ENCODE measurements at places on chromosomes 11 and 22.

GRCh38 chr11:12694183-12694531 lies 19.9 kb downstream of the TEAD1 start:
- DNase-seq, result no peak

GRCh38 chr22:37270928-37271650 lies 11.2 kb upstream of the CYTH4 start:
- DNase-seq, result no peak

DNA sequence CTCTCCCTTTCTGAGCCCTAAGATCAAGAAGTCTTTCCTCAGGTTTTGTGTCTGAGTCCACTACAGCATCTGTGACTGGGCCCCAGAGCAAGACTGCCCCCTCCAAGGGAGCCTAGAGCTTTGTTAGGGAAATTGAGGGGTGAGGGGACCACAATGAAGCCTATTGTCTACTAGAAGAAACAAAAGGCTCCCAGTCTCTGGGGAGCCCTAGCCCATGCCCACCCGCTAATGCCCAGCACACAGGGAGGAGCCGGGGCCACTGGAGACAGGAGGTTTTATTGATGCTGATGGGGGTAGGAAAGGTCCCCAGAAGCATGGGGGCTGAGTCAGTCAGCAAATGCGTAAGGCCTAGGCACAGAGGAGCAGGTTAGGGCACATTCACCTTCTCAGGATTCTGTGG lies 14.0 kb downstream of the RHOG start:
- no peak for DNase-seq

DNA sequence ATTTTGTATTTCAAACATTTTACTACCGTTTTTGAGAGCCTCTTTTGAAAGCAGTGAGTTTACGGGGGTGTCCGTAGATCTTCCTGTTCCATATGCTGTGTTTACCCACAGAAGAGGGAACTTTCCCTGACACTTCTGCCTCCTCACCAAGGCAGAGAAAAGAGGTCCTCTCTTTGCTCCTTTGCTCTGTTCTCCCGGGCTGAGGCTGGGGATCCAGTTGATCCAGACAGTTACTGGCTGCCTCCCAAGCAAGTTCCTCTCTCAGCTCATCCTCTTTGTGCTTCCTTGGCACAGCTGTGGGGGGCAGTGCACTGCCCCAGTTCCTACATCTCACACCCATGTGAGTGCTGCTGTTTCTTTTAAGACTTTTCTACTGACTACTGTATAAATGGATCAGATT lies 813.7 kb downstream of the NTM start:
- DNase-seq, result no peak

DNA sequence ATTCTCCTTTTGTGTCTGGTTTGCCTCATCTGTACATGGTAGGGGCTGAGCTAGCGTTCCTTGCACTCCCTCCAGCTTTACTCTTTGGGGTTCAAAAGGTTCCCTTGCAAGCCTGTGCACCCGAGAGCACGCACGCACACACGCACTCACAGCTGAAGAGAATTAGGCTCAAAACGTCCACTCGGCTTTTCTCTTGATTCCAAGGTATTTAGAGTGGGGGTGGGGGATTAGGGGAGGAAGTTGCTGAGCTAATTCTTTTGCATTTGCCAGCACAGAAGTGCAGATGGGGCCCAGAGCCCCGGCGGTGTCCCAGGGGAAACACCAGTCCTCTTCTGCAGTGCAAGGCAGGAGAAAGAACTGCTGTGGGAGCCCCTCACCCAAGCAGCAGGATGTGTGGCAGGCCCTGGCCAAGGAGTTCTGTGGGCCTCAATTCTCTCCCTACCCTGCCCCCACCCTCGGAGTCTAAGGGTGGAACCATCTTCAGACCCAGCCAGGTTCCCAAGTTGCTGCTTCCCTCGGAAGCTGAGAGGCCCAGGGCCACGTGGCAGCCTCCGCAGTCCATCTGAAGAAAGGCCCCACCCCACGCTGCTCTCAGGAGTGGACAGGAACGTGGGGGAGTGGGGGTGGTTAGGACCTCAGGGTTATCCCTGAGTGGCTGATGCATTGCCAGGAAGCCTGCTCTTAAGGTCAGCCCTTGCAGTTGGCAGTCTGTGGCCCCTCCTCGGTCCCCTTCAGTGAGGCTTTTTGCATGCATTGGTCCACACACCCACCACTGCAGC lies 3.8 kb upstream of the KCNQ1OT1 start:
- DNase-seq, result no peak

DNA sequence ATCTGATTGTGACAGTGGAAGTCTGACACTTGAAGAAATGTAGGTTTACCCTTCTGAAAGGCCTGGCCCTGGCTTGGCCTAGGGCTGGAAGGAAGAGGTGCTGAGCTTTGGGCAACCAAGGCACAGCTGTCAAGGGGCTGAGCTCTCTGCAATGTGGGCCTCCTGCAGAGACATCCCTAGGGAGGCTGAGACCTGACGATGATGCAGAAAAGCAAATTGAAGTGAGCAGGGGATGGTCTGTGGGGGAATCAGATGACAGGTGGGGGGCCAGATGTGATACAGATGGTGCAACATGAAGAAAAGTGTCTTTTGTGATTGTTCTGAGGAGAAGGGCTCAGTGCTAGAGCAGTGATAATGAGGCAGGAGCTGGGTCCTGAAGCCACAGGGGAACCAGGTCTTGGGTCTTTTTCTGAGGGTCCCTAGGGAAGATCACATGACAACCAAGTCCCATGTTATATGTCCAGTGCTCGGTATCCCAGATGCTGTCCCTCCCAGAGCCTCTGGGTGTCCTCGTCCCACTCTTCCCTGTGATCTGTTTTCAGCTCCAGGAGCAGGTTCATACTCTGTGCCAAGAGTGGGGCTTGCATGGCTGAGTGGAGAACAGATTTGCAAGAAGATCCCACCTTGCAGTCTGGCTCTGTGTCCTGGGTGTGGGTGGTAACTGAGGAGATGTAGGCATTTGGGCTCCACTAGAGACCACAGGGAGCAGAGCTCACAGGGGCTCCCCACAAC lies 79.9 kb upstream of the VPREB1 start:
- no peak for DNase-seq

DNA sequence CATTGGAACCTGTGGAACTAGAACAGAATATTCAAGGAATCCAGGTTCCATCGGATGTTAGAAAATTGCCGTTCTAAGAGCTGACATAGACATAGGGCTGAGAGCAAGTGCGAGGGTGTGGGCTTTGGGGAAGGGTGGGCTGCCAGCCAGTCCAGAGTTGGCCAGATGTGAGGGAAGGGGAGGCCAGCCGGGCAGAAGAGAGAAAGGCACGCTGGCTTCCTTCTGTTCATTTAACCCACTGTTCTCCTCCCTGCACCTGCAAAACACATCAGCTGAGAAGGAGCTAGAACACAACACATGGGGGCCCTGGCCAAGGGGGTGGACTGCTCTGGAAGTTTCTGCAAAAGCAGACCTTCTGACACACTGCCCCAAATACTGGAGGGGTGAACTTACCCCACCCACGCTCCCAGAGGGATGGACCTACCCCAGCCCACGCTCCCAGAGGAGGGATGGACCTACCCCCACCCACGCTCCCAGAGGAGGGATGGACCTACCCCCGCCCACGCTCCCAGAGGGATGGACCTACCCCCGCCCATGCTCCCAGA lies 98.0 kb downstream of the SHANK2 start:
- DNase-seq, result no peak

DNA sequence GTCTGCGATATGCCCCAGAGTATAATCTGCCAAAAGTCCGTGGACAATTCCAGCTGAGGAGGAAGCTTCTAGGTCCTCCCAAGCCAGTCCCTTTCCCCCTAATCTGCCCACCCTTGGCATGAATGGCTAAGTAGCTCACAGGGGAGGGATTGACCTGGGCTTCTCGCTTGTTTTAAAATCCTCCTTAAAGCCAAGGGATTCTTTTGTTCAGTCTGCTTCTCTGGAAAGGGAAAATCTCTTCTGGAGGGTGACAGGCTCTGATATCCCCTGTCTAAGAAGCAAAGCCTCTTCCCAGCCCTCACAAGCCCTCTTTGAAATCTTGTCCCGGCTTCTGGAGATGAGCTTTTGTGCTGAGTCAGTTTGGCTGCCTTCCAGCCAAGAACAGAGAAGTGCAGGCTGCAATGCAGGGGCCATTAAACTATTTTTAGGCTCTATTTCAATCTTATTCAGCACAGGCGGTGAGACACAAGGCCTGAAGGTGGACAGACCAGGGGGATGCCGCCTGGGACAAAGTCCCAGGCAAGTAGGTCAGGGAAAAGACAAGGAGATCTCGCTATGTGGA lies 23.9 kb downstream of the NEFH start:
- DNase-seq, result no peak
